ENCODE measurements at places on chromosomes 11 and 22.

- no peak for DNase-seq
- H3K27ac ChIP-seq = no peak within 1 kb of the TSS
- no peak within 1 kb of the TSS for H3K4me3 ChIP-seq
- no peaks in the 10 kb centered on the region for H3K4me1 ChIP-seq
- no peaks in the 10 kb centered on the region for H3K27me3 ChIP-seq
- H3K36me3 ChIP-seq = peaks cover 7% of the 10 kb centered on the region
These were observed at the start of gene DDI1 for GRCh38 chr11:104036588-104036987. TSS of gene DDI1 (plus strand) at chr11:104036640. CDS start at chr11:104036823, 183 bp downstream.

DNA sequence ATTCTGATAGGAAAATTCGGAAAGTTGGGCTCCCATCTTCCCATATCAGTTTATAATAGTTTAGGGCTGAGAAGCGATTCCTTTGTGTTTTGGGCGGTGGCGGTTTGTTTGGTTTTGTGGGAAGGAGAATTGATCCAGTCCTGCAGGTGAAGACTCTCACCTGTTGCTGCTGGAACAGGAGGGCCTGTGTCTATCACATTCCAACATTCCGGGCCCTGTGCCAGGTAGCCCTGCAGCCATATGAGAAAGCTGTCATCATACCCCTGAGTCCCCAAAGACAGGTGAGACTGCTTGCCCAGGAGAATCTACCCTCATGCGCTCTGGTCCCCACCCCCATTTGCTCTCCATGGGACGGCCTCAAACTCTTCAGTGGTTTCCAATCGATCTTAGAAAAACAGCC is 62.1 kb downstream of the TRAF6 start:
- peaks cover 40% of the 10 kb centered on the region for H3K4me1 ChIP-seq
- H3K27me3 ChIP-seq = peaks cover 12% of the 10 kb centered on the region
- peak overlapping the region; percentile 73 for H3K4me3 ChIP-seq

DNA sequence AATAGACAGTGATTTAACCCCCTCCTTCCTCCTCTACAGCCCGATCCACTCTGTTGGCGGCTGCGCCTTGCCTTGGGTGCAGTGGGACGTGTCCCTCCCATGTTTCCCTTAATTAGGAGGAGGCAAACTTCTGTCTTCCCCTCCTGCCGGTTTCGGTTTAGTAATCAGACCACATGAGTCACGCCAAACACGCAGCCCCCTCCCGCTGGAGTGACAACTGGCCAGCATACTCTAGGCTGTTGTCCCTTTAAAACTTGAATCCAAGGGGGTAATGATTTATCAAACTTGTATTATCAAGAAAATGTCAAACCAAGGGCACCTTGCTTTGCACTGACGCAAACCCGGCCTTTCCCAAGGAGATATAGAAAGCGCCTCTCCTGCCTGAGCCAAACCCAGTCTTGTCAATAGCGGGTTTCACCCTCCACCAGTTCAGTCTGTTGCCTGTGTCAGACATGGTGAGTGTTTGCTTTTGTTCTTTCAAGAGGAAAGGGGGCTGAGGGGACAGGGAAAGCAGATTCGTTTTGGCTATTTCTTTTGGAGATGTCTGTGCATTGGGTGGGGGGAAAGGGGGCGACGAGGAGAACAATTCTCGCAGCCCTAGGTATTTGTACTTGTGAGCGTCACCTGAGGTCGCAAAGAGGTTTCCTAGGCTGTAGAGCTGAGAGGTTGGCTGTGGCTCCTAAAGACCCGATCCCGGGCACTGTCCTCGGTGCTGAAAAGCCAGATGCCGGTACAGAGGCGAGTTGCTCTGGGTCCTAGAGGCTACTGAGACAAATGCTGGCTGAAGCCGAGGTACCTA is at the start of gene SLC6A5:
TSS of gene SLC6A5 (plus strand) at position 388 of the 799 bp plus-strand sequence. CDS start at position 453, 65 bp downstream.
- no peak within 1 kb of the TSS for H3K27ac ChIP-seq
- peaks cover 2% of the 10 kb centered on the region for H3K4me1 ChIP-seq
- H3K4me3 ChIP-seq = no peak within 1 kb of the TSS
- H3K36me3 ChIP-seq = no peaks in the 10 kb centered on the region

- H3K36me3 ChIP-seq = no peaks in the 10 kb centered on the region
- H3K27ac ChIP-seq = no peak overlapping the region
- no peak overlapping the region for H3K4me3 ChIP-seq
- no peak for DNase-seq
- no peaks in the 10 kb centered on the region for H3K27me3 ChIP-seq
These were observed 221.8 kb downstream of the DDX10 start for GRCh38 chr11:108886660-108887009.

- H3K4me1 ChIP-seq = no peaks in the 10 kb centered on the region
- no peaks in the 10 kb centered on the region for H3K27me3 ChIP-seq
These were observed 1082.5 kb downstream of the BRD1 start for GRCh38 chr22:48744967-48745841.

GRCh38 chr11:25094085-25094802 is 597.4 kb downstream of the LUZP2 start:
- no peak for DNase-seq
- no peaks in the 10 kb centered on the region for H3K36me3 ChIP-seq
- H3K4me1 ChIP-seq = peaks cover 3% of the 10 kb centered on the region

- H3K27me3 ChIP-seq = peaks cover 6% of the 10 kb centered on the region
- H3K27ac ChIP-seq = no peak overlapping the region
- peak; percentile 79 for DNase-seq
- H3K36me3 ChIP-seq = peaks cover 22% of the 10 kb centered on the region
- H3K4me1 ChIP-seq = peaks cover 4% of the 10 kb centered on the region
These were observed 23.2 kb downstream of the CAPN1 start for GRCh38 chr11:65204646-65205601.

Data from endothelial cell (in vitro differentiated cells).